ENCODE measurements at places on chromosomes 7 and 10. TPM values are rescaled to one million over a fixed set of nuclear protein-coding genes. Genes with fewer than 3 reads are reported as not detected.

DNA sequence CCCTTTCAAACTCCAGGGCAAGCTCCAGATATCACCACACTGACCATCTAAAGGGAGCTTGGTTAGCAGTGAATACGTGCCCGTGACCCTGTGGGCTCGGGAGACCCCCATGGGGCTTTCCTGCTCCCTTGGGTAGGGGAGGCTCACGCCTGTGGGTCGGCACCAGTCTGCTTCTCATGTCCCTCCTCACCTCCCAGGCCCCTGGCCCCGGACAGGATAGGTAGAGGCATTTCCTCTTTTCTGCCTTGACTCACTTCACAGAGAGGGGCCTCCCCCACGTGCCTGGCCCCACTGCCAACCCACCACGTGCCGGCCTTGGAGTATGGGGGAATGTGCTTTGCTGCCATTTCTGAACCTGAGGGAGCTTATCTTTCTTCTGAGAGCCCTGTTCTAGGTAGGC, 131.3 kb upstream of the FAM20C start:
- peak; percentile 17 for DNase-seq

SPDYE5 gene
- total RNA-seq, result not detected

- DNase-seq, result no peak
These were observed 194.3 kb upstream of the GPR26 start for GRCh38 chr10:123471811-123472210.

DNA sequence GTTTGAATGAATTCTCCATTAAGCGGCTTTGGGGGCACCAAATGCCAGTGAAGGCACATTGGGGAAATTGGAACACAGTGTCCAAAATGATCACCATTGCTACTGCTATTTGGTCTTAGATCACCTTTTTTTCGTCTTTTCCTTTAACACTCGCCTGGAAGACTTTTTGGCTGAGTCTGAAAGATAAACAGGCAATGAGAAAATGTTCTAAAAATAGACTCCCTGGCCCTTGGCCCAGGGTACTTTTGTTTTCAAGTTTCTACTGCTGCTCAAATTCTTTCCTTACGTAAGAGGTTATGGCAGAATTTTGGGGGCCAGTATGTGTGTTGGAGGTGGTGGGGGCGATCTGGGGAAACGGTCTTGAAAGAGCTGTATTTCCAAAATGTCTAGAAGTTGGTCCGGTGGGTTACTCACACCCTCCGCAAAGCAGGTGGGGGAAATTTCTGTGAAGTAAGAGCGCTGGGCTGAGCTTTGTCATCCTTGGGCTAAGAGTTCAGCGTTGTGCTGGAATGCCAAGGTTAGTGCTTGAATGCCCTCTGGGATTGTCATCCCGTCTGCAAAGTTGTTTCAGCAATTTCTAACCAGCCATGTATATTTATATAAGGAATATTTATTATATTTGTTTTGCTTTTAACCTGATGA, 1.3 kb upstream of the ITPRIP start:
- no peak for DNase-seq

METTL27 gene
- 0.32 TPM for total RNA-seq

DNA sequence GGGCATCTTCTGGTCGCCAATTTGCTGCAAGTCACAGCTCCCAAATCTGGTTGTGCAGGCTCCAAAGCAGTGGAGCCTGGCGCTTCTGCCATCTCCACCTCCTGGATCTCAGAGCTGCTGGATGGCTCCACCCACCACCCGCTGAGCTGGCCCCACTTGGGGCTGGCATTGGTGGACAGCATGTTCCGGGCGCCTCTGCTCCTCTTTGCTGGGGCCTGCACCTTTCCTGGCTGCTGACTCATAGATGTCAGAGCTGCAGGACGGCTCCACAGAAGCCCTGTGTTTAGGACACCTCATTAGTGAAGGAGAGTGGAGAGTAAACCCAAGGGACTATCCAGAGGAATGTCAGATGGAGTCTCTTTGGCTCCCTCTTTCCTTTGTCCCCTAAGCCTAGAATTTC, 27.4 kb downstream of the MAPK8 start:
- peak; percentile 54 for DNase-seq

DPYSL4 gene
- total RNA-seq, result 1.4 TPM

GRCh38 chr7:167976-168791, 24.2 kb upstream of the FAM20C start:
- DNase-seq, result no peak

ZNF679 gene
- total RNA-seq, result not detected

DNA sequence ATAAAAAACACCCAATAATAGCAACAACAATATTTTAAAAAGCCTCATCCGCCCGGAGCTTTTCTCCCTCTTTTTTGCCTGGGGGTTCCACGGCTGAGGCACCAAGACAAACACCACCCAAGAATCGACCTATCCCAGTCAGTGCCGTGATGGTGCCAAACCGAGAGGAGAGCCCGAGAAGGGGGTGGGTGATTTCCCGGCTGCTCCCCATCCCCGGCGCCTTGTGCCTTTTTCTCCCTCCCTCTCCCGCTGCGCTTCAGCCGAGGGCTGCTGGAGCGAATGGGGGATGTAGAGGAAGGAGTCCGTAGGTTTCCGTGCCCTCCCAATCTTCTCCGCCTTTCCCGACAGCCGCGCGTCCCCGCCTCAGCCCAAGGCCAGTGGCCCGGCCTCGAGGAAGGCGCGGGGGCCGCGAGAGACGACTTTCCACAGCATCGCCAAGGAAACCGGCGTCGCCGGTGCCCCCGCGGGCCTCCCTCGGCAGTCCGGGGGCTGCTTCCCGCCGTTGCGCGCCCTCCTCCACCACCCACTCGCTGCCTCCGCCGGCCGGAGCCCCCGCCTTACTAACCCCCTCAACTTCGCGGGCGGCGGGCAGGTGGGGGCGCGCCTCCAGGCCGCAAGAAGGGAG, 1.3 kb downstream of the EGR2 start:
- DNase-seq, result peak; percentile 28

DNA sequence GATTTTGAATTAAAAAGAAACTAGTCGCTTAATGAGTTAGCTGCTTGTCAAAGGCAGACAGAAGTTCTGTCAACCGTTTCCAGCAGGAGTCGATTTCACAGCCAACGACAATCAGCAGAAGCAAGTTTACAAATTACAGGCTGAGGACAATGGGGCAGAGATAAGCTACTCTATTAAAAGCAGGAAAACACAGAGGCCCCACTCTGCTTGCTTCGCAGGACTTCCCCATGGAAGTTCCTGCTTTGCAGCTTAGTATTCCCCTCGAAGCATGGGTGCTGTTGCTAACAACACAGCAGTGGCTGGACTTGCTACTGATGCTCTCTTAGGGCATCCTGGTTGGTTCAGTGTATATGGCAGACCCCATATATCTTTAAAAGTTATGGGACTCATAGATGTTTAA, 50.8 kb upstream of the KLF6 start:
- no peak for DNase-seq

DNA sequence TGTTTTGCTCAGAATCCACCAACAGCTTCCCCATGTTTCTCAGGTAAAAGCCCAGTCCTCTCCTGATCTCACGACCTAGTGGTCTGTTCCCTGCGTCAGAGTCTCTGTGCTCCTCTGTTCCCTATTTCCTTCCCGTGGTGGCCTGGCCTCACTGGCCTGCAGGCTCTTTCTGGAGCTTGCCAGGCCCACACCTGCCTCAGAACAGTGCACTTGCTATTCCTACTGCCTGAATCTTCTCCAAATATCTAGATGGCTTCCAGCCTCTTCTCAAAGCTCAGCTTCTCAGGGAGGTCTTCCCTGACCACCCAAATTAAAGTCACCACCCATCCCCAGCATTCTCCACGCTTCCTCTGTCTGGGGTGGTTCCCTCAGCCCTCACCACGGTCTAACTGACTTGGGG, 165.3 kb downstream of the USP6NL start:
- DNase-seq, result no peak

DNA sequence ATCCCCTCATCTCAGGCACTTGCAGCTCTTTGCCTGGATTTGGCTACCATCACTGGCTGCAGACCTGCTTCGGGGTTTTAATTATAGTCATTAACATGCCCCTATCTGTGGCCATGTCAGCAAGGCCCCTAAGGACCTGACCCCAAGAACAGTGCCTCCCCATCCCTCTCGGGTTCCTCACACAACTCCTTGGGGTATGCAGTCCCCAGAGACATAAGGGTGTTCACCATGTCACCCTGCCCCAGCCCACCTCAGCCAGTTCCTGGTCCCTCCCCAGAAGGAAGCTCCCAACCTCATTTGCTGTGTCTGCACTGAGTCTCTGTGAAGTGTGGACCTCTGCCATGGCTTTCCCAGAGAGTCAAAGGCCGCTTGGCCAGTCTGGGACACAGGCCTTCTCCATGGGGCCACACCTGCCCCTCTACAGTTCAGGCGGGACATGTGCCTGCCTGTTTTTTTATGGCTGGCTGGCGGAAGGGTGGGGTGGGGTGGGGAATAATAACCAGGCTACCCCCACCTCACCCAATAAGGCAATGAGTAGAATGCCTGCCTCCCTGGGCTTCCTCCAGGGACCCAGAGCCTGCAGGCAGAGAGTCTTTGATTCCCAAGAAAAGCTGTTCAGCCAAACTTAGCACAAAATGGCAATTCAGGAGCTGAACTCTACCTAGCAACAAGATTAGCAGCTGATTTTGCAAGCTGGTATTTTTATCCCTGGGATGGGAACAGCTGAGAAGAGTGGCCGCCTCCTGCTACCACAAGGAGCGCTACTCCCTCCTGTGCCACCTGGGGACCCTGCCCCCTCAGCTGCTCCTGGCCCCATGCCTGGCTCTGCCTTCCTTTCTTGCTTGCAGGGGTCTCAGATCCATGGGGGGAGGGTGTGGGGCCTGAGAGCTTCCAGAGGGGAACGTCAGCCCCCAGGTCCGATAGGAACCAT, 23.7 kb upstream of the CAMK2B start:
- DNase-seq, result no peak

DNA sequence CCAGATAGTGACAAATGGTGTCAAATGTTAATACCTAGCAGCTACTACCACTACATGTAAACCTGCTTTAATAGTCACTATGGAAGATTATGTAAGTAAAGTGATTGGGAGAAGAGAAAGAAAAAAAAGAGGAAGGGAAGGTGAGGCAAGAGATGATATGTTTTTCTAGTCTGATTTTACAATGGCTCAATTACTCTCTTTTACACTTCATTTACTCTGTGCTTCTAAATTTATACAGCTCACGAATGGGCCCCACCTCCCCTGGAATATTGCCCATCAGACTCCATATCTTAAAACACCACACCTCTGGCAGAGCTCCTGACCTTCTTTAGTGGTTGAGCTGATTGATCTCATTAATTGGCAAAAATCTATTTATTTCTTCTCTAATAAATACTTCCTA, 28.0 kb upstream of the IKZF1 start:
- no peak for DNase-seq

GRCh38 chr10:79378383-79378646, 31.0 kb downstream of the PPIF start:
- DNase-seq, result peak; percentile 6

- DNase-seq, result peak; percentile 54
These were observed 24.1 kb downstream of the FZD1 start for GRCh38 chr7:91288208-91288824.

DNA sequence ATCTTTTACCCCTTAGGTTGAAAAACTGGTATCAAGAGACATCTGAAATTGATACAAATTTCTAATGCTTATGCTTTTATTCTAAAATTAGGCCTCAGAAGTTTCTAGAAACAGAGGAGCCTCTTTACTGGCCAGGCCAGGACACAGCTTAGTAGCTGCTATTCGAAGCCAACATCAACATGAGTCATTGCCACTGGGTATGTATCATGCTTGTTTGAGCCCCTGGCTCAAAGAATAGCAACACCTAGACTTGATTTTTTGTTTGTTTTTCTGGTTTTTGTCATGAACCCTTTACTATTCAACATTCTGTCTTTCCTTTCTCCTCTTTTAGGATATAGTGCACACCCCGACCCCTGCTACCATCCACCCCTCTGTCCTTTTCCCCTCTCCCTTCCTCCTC, 90.9 kb upstream of the STK17A start:
- DNase-seq, result no peak

DNA sequence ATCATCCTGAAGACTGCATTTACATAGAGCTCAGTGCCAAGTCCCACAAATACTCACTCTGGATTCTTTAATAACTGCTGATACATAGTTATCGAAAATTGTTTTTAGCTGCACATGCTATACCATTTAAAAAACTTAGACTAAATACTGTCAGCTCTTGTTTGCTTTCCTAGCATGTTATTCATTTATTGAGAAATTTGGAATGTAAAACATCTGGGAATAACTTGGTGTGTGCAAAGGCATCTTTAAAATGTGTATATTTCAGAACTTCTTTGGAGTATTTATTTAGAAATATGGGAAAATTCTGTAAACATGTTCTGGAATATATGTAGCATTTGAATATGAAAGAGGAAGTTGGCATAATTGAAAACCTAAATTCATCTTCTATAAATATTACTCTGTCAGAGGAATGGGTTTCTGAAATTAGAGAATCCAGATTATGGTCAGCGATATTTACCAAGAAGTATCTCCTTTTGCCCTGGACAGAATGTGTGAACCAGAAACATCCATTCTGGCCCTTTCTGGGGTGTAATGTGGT, 119.7 kb downstream of the ARID5B start:
- DNase-seq, result no peak
